ENCODE measurements at places on chromosomes 4 and X.

- DNase-seq = no peak
These were observed 116.5 kb downstream of the UCHL1 start for GRCh38 chr4:41373221-41373620.

DNA sequence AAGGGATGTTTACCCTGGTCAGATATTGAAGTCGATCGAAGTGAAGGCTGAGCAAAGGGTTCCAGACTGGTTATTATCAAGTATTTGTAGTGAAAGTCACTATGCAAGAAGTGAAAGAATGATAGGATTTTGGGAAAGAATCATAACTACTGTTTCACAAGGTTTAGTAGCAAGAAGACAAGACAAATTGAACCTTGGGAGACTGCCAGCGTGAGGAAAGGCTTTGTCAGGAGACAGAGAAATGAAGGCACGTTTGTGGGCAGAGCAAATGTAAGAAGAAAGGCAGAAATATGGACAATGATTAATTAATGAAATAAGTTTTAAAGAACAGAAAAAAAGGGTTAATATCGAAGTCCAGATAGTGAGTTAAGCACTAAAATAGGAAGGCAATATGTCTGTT, 456.8 kb downstream of the TRIML1 start:
- no peak for DNase-seq

- DNase-seq = no peak
These were observed 61.0 kb upstream of the PRDM8 start for GRCh38 chr4:80136270-80136669.

DNA sequence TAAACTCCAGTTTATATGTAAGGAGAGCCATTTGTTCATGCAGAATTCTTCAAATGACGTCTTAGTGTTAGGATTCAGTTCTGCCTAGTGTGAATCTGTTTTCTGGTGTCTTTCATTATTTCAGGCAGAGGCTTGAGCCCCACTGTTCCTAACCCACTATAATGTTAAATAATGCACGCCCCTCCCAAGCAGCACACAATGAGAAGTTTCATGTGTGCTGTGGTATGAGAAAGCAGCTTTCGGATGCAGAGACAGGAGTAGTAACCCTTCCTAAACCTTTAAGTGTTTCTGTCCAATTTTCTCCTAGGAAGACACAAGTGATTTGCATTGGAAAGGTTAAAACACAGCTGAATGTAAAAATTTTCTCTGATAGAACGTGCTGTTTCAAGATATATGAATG, 54.5 kb downstream of the TRIM2 start:
- DNase-seq = no peak

- no peak for DNase-seq
These were observed 202.5 kb downstream of the PALLD start for GRCh38 chr4:168699224-168699878.

GRCh38 chr4:66667249-66667648, 878.1 kb downstream of the CENPC start:
- no peak for DNase-seq

GRCh38 chrX:132153166-132153565, 25.3 kb upstream of the FRMD7 start:
- DNase-seq = no peak

Data from A172 (cell line).